Activated CD8-positive, alpha-beta memory T cell treated with anti-CD3 and anti-CD28 coated beads for 1 hour (primary cell): ENCODE measurements at places on chromosomes 11 and 22.

DNA sequence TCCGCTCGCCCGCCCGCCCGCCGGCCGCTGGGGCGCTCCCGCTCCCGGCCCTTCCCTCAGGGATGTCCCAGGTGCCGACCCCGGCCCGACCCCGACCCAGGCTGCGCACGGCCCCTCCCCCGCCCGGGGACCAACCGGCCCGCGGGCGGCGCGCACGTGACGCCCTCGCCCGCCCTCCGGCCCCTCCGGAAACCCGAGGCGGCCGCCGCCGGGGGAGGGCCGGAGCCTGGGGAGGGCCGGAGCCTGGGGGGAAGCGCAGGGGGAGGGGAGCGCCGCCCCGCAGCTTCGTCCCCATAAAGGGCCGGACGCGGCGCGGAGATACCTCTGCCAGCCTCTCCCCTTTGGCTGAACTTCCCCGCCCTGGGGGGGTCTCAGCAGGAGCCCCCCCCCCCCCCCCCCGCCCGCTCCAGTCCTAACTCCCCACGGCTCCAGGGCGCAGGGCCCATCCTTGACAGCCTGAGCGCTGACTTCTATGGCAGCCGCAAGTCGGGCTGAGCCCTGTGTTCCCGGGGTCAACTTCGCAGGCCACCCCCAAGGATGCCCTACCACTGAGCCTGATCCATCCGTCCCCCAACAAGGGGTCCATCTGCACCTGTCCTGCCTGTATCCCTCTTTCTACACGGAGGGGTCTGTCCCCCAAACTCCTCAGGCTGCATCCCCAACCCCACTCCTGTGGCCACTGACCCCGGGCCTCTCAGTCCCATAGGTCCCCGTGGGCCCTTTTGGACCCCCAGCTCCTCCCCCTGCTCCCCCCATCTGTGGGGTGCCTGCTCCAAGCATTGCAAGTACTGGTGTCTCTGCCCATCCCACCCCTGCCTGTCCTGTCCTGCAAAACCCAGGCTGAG lies at the start of gene MAPK12:
Gene MAPK12, minus strand, starts transcription at position 69 of the 845 bp plus-strand sequence. CDS start 174 bp downstream, outside the sequence.
- no peak for DNase-seq

- no peak for DNase-seq
These were observed 9.3 kb downstream of the LARGE2 start for GRCh38 chr11:45931739-45932138.

GRCh38 chr11:826836-827145 lies 928 bp upstream of the CRACR2B start:
- DNase-seq, result no peak

GRCh38 chr11:21625982-21626381 lies 566.9 kb upstream of the ANO5 start:
- no peak for DNase-seq

GRCh38 chr11:48034926-48035871 lies 54.8 kb downstream of the PTPRJ start:
- DNase-seq, result no peak

GRCh38 chr22:41568811-41569210 lies 8.0 kb downstream of the CSDC2 start:
- DNase-seq, result no peak

DNA sequence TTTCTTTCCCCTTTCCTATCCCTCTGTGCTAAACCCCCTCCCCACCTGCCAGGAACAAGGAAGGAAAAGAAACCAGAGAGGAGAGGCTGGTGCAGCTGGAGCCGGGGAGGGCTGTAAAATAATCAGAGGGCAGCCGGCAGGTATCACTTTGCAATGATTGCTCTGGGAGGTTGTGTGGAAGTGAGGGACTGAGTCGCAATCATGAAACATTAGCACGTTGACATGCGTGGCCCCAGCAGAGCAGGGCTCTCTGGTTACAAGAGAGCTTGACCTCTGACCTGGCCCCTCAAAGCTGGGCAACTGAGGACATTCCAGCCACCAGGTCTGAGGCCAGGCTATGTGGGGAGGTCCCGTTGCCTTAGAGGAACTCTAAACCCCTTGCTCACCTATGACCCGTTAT lies 170.8 kb upstream of the BDNF start:
- DNase-seq, result no peak

DNA sequence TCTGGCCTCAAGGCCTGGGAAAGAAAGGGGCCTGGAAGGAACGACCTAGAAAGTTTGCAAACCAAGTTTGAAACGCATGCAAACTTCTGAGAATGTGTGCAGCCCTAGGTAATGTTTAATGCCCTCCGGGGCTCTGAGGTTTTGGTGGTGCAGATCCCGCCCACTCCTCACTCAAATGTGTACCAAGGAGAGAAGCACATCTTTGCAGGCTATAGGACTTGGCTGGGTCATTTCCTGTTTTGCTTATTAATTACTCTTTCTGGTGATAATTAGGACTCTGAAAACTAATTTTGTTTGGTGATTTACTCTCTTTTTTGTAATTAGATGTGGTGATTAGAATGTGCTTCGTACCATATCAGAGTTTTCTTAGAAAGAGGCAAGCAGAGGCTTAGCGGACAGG lies 625.9 kb upstream of the CADM1 start:
- no peak for DNase-seq

- DNase-seq, result peak; percentile 16
These were observed 25.7 kb downstream of the DRD4 start for GRCh38 chr11:662689-663274.

DNA sequence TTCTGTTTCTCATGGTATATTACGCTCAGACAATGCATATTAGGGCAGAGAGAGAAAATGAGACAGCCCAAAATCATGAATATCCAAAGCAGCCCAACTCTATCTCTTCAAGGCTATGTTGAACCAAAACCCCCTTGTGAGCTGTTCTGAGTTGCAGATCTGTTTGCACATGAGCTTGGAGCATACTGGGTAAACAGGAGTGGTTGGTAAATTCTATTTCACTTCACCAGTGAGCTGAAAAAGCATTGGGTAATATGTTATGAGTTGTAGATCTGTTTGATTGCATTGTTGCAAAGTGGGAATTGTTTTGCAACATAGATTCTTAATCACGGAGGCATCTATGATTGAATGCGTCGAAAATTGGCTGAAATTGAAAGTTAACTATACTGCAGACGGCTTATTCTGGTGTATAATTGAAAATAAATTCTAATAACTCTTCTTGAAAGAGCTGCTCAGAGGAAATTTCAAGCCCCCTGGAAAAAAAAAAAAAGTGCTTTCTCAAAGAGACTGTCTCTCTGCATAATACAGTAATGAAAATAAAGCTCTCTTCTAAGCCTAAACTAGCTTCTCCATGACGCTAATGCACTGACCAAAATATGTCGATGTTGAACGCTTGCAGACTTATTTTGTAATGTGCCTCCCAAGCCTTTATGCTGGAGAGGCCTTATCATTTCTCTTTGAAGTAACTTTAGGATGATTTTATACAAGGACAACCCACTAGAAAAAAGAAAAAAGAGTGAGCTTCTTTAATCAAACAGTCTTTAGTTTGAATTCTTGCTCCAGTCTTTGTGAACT lies 263.7 kb downstream of the NTM start:
- DNase-seq, result no peak
